ENCODE measurements at places on chromosomes 5 and 9.

DNA sequence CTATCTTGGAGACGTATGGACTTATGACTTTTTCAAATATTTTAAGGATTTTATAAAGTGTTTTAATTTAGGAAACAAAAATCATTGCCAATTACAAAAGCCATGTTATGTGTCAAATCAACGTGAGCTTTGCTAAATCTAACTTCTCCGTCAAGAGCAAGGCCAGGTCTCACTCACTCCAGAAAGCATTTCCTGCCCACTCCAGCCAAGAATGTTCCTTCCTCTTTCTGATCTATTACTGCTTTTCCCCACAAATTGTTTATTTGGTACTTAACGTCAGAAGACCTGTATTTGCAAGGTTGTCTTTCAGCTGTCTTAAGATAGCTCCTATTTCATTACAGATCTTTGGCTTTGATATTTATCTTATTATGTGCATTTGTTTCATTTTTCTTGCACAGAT, 193.5 kb upstream of the HAPLN1 start:
- no peak for DNase-seq

- no peak for DNase-seq
These were observed 259.1 kb downstream of the SYK start for GRCh38 chr9:91060520-91061343.

DNA sequence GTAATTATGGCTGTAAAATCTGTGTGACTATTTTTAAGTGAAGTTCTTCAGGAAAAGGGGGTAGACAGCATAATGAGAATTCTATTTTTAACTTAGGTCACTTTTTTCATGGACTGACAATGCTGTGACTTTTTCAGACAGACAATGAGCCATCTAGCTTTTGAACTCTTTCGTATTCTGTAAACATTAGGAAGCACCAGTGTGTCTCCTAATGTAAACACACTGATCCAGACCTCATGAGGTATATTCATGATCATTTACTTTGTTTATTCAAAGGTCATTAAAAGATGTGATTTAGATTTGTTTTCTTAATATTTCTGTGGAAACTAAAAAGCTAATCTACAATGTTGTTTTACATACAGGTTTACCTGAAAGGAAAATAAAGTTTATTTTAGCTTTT, 352.6 kb downstream of the ADGRV1 start:
- DNase-seq: no peak

- no peak for DNase-seq
These were observed 6.1 kb downstream of the MAMDC2 start for GRCh38 chr9:70049672-70050271.

GRCh38 chr5:116454417-116454927, 120.2 kb downstream of the SEMA6A start:
- DNase-seq: no peak

DNA sequence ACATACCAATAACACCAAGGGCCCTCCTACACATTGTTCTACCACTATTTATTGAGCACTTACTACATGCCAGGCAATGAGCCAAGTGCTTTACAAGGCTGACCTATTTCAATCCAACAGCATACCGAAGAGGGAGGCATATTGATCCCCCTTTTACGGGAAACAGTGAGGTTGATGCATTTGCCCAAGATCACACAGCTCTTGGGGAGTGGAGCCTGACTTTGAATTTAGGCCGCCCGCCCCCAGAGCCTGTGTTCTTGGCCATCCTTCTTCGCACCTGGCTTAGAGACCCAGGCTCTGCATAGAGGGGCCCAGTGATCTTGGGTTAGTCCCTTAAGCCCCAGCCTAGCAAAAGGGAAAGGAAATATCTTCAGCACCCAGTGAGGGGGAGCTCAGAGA, 158.1 kb upstream of the IER5L start:
- no peak for DNase-seq

GRCh38 chr5:9284272-9284671, 261.6 kb downstream of the SEMA5A start:
- no peak for DNase-seq

DNA sequence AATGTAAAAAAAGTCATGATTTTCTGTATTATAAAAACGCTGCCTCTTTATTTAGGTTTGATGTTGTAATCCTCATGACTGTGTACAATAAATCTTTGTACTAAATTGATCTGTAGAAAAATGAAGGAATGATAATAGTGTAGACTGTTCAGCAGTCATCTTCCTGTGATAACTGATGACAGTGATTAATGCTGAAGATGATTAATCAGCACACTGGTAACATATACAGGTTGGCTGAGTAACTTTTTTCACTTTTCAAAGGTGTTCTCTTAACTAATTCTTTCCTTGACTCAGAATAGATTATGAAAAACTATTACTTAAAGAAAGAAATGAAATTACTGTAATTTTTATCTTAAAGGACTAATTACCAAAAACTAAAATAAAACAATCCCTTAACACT, 122.5 kb downstream of the RFX3 start:
- DNase-seq: no peak

DNA sequence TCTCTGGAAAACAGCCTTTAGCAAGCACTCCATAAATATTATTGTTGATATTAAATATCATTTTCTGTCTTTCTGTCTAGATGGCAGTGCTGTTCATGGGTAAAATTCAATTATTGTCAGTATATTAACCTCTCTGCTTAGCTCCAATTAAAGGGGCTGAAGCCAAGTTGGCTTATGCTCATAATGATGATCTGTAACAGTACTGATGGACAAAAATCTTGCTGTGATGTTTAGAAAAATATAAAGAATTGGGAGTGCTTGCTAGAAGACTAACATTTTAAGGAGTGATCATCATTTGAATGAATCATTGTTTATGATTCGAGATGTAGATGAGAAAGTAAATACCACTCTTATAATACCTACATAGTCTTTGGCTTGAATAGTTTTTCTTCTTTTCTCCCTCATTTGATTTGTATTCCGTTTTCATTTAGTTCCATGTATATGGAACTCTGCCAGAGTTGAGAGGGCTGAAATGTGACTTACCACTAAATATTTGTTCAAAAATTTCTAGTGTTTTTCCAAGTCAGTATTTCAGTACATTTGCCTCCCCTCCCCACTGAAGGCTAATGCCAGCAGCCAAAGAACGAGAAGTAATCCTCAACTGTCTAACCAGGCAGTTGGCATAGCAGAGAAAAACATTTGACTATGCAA, 538.3 kb downstream of the CSNK1G3 start:
- DNase-seq: no peak

DNA sequence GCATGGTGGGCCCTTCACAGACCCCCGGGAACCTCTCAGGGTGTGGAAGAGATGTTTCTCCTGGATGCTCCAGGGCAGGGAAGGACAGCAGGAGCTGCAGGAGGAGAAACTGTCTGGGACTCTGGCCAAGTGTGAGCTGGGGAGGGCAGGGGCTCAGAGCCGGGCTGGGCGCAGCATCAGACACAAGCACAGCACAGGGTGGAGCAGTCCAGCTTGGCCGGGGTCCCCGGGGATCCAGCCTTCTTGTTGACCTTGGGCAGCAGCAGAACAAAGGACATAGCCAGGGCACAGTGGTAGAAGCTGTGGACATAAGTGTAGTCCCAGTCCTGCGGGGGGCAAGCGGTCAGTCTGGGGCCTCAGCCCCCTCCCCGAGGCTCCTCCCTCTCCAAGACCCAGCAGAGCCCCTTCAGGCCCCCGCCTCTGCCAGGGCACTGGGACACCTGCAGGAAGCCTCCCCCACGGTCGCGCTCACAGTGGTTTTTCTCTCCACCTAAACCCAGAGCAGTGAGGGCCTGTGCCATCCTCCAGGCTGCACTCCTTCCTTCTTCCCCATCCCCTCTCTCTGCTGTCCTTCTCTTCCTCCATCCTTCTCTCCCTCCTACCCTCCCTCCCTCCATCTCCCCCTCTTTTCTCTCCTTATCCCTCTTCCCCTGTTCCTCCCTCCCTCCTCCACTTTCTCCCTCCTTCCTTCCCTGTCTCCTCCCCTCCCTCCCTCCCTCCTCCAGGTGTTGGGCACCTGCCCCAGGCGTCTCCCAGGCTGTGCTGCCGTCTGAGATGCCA, 10.1 kb downstream of the MYMK start:
- no peak for DNase-seq

DNA sequence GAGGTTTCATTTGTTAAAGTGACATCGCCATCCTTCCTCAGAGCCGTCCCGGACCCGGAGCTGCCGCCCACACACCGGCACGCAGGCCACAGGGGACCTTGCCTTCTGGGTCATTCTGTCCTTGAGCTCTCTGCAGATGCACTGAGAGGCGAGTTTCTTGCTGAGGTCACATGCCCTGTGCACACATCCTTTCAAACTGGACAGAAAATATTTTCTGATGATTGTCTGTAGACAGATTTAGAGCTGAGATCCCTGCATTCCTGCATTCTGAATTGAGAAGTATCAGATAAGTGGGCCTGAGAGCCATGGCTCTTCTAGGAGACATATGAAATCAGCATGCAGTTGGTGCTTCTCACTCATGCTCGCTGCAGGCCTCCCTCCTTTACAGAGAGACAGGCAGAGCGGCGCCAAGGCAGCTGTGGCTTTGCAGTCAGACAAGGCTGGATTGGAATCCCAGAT, 25.4 kb downstream of the BOD1 start:
- no peak for DNase-seq

DNA sequence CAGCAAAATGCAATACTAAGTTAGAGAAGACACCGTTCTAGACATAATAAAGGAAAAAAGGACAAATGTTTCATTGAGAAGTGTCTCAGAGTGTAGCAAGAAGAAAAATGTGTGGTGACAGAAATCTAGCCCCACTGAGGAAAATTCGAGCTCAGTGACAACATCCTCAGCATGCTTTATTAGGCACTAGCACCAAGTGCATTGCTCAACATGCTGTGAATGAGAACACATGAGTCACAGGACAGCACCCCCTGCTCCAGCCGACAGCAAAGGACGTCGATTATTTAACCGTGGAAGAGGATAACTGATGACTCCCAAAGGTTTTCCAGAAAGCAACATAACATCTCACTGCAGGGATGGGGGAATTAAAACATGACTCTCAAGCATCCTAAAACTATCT, 182.7 kb downstream of the GNAQ start:
- DNase-seq: no peak

DNA sequence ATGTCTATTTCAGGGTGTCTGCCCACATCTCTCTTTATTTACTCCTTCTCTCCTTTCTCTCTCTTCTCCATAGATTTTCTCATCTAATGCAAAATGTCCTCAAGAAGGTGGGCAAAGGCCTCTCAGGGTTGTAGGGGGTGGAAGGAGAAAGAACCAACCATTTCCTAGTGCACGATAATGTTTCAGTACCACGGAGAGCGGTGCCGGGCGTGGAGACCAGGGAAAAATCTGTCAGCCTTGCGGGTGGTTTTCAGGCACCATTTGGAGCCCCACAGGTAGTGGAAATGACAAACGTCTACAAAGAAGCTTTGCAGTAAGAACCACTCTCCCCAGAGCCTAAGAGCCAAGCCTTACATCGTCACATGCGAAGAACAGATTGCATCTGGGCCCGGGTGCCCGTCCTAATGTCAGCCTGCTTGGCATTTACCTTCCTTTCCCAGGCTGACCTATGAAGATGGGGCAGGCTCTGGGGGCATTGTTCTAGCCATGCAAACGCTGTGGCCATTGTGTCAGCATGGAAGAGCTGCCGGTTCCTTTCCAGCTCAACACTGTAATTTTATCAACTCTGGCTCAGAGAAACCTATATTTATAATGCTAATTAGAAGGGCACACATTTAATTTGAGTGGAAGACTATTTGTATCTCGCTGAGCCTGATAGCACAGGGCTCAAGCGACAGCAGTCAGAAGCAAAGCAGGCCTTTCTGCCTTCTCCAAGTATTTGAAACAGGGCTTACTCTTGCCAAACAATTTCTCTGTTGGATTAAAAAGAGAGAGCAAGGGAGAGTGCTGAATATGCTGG, 430.1 kb upstream of the WWC1 start:
- no peak for DNase-seq

- DNase-seq: no peak
These were observed 3.1 kb upstream of the HRH2 start for GRCh38 chr5:175654807-175655206.

DNA sequence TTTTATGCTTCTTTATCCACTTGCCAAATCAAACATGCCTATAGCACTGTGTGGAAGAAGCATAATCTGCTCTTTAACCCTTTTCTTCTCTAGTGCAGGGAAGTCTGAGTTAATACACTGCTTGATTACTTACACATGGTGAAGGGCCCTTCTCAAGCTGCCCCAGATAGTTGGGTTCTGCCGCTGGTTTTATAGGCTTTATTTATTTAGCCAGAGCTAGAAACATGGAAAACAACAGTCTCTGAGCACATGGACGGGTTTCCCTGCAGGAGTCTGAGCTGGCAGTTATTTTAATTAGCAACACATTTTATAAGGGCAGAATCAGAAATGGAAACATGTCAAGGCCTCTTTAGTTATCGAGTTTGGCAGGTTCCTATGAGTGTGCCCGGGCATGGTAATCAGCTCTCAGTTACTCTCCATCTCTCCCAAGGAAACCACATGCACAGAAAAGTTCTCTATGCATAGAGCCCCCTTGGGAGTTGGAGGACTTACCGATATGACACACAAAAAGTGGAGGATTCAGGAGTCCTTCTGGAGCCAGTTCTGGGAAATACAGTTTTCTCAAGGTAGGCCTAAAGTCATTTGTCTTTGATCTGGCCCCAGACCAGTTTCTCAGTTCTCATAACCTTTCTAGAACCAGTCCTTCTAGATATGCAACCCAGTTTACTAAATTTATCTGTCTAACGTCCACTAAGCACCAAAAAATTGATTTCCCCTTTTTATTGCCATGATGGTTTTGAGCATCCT, 564.8 kb downstream of the ACTL7B start:
- DNase-seq: no peak

GRCh38 chr9:119240546-119240945, 128.7 kb downstream of the BRINP1 start:
- no peak for DNase-seq

DNA sequence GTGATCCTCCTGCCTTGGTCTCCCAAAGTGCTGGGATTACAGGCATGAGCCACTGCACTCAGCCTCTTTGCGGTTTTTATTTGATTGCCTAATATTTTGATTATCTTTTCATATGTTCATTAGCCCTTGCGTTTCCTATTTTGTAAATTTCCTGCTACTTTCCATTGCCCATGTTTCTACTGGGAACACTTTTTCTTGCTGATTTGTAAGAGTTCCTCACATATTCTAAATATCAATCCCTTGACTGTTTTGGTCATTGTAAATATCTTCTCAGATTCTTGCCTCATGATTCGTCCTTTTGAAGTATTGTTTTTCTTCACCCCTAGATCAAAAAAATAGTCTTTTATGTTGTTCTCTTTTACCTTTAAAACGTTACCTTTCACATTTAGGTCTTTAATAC, 37.9 kb upstream of the TTC1 start:
- no peak for DNase-seq

Measured in chondrocyte (in vitro differentiated cells).